ENCODE measurements at places on chromosomes 5 and 9.

GRCh38 chr5:78731884-78732283, 83.3 kb upstream of the LHFPL2 start:
- no peak for DNase-seq

DNA sequence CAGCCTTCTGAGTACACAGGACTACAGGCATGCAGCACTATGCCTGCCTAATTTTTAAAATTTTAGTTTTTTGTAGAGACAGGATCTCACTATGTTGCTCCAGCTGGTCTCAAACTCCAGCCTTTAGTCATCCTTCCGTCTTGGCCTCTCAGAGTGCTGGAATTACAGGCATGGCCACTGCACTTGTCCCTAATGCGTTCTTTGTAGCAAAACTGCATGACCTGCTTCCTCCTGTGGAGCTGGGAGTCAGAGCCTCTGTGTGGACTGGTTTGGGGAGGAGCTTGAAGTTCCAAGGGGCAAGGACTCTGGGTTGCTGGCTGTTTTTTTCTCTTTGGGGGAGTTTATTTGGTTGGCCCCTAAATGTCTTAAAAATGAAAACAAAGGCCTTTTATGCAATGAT, 22.7 kb upstream of the ANKRD34B start:
- DNase-seq, result no peak

- DNase-seq, result no peak
These were observed 89.0 kb downstream of the PLPP1 start for GRCh38 chr5:55445791-55446190.

- no peak for DNase-seq
These were observed 23.4 kb downstream of the PAEP start for GRCh38 chr9:135584934-135585333.

DNA sequence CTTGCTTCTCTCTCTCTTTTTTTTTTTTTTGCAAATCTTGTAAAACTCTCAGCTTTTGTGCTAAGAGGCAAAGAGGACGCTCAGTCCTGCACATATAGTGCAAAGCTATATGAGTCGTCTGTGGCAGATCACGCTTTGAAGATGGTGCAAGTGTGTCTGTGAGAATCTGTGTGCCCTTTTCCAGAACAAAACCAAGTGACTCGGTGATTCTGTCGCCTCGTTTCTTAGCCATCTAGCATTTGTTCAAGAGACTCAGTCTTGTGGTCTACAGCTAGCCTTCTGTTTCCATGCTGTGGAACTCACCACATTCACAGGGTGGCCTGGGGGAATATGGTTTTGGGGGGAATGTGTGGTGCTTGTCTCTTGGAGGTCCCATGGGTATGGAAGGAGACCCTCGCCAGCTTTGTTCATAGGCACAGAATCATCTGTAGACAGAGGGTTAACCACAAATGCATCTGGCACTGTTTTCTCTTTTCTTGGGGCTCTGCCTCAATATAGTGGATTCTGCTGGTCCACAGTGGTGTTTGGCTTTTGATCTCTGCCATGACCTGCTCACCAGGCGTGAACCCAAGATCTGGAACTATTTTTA, 82.1 kb downstream of the C9orf152 start:
- no peak for DNase-seq

GRCh38 chr9:89640361-89640760, 35.5 kb downstream of the GADD45G start:
- DNase-seq, result no peak

GRCh38 chr9:113152699-113153098, 1.9 kb downstream of the SLC31A2 start:
- no peak for DNase-seq

DNA sequence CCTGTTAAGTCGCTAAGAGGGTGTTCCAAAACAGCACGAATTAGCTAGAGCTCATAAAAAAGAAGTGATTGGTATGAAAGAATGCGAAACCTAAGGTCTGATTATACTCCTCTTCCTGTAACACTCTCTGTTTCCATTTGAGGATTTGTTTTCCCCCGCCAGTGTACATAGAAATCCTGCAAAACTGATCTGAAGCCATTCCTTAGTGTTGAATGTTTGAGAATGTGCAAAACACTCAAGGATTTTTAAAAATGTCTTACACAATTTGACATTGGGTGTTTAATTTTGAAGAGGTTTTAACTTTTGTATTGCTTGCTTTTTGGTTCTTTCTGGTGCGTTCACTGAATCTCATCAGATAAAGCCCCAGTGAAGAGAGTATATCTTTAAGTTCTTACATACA, 105.3 kb downstream of the KCNN2 start:
- no peak for DNase-seq

GRCh38 chr5:116671211-116671736, 96.7 kb upstream of the SEMA6A start:
- DNase-seq, result no peak

DNA sequence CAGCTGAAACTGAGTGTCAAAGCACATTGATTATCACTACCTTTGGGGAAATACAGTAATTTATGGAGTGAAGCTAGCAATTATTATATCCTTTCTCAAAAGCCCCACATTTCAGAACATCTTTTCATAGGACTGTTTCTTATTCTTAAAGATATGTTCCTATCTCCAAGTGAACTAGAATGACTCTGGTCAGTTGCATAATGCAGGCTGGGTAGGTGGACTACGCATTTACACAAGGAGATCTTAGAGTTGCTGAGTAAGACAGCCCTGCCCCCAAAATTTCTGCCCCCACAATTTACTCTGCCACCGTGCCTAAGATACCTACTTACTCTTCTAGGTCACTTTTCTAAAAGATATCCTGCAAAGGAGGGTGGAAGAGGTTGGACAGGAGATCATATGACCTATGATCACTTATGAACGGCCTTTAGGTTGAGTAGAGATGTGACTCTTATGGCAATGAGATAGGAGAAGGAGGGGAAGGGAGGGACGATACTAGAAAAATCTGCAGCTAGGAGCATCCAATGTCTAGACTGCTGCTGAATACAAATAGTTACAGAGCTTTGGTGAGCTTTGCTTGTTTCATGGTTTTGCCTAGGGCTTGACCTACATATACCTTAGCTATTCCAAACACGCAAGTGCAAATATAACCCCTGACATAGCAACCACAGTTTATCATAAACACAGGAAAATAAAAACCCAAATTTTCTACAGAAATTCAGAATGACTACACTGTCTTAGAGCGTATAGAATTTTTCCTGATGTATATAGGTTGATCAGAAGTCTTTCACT, 121.7 kb downstream of the GLIS3 start:
- no peak for DNase-seq

GRCh38 chr5:173329491-173330337, 1.5 kb upstream of the STC2 start:
- no peak for DNase-seq

DNA sequence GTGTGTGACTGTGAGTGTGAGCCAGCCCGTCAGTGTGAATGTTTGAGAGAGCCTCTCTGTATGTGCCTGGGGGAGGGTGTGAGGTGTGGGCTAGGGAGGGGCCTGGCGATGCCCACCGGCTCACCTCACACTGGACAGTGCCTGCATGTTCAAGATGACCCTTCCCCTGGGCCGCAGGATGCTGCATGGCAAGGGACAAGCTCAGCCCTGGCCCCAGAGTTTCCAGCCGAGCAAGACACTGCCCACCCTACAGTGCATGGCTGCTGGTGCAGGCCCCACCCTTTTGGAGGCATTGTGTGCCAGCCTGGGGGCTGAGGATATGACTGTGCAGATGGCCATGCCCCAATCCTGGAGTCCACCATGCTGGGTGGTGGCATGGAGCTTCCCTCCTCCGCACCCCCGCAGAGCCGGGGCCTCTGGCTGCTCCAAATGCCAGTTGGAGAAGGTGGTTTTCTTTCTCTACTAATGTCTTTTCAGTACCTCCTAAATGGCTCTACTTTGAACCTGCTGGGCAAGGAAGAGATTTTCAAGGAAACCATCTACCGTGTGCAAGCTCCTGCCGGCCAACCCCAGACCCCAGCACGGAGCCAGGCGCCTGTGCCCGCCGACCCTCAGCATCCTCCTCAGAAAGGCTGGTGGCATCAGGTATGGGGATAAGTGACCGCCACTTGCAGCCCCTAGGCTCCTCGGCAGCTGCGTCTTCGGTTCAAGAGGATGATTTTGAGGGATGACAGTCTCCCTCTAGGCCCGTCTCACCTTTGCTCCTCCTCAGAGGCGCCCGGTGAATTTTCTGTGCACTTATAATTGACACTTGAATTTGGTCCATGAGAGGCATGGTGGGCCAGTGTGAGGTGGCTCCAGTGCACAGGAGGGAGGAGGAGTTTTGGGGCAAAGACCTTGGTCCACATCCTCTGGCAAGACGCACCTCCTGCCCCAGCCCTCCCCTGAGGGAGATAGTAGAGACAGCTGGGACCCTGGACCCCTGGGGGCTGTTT, 27.7 kb downstream of the FGD3 start:
- DNase-seq, result no peak

DNA sequence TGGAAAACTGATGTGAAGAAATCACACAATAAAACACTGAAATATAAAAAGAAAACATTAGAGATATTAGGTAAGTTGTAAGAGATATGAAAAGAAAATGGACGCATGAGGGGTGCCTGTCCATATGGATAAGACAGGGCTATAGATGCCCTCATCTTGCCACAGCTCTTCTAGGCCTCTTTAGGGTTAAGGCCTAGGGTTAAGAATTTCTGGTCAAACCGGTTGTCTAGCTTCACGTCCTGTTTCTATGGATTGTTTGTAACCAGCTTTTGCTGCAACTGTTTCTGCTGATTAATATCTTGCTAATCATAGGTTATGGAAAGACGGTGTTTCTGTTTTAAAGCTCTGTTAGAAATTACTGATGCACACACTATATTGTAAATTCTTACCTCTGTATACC, 389.9 kb upstream of the CTNND2 start:
- DNase-seq, result no peak

DNA sequence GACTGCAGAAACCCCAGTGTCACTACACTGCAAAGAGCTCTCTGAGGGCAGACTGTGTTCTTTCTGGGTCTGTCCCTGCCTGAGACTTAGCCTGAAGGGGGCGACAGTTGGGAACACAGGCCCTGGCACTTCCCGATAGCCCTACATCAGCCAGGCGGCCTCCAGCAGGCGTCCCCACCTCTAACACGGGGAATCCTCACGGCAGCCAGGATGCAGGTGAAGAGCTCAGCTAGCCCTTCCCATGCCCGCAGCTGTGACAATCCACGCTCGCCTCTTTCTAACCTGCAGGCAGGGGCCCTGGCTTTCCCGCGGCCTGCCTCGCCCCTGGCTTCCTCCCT, 5.9 kb downstream of the MED22 start:
- DNase-seq, result no peak

- DNase-seq, result no peak
These were observed 121.2 kb downstream of the CEMIP2 start for GRCh38 chr9:71647094-71647591.

GRCh38 chr5:39015743-39016586, 58.2 kb downstream of the RICTOR start:
- DNase-seq, result no peak

DNA sequence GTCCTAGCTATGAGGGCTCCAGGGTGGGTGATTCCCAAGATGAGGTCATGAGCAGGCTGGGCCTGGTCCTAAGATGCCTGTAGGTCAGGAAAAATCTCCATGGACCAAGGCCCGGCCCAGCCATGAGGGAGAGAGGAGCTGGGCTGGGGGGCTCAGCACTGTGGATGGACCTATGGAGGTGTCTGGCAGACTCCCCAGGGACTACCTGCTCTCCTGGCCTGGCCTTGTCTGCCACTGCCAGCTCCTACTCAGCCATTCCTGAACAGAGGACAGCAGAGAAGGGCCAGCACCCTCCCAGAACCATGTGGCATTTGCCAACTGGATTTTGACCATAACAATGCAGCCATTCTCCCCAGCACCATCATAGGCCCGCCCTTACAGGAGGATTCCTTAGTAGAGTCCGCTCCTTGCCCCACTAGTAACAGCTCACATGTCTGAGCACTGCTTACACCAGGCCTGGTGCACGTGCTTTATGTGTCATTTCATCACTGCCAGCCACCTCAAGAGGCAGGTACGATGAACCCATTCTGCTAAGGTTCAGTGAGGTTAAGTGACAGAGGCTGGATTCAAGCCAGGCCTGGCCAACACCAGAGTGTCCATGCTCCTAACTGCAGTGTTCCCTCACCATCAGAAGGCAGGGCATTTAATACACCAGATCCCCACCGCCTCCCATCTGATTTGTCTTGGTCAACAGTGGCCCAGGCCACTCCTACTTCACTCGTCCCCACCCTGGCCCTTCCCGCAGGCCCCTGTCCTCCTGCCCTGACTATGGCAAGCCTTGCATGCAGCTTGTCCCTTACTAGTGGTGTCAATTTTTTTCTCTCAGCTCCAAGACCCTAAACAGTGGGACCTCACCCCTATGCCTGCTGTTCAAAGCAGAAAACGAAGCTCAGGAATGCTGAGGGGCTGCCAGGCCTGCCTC, 669 bp downstream of the IL13 start:
- no peak for DNase-seq

DNA sequence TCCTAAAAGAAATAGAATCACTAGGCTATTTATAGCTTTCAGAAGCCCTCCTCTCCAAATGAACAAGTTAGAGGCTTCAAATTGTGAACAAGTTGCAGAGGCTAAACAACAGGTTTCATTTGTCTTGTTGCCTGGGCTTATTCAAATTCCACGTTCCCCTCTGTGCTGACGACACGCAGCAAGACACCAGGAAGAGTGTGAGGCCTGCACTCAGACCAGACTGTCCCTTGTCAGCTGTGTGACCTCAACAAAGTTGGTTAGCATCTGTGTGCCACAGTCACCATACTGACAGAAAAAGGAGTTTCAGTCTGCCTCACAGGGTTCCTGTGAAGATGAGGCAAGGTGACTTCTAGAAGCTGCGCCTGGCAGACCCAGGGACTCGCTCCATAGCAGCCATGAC, 22.1 kb upstream of the GABBR2 start:
- no peak for DNase-seq

DNA sequence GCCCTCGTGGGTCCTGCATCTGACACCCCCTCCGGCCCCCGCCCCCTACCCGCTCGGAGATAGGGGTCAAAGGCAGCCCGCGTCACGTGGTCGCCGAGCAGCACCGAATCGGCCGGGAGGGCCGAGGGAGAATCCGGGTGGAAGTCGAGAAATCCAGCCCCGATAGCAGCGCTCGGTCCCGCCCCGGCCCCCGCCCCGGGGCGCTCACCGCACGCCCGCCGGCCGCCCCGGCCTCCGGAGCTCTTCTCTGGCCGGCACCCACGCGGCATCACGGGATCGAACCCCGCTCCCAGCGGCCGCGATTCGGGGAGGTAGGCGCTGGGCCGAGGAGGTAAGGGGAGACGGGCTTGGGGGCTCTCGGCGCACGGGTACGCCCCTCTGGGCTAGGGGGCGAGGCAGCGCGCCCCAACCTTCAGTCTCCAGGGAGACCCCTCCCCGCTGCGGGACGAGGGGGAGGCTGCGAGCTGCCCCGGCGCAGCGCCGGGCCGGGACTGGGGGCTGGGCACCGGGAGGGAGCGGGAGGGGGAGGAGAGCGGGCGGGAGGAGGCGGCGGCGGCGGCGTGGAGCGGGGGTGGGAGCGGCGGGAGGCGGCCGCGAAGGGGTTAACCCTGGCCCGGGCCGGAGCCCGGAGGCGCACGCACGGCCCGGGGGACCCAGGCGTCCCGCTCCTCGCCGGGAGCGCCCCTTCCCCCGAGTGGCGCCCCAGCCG, 22.1 kb upstream of the NDST1 start:
- peak; percentile 5 for DNase-seq

DNA sequence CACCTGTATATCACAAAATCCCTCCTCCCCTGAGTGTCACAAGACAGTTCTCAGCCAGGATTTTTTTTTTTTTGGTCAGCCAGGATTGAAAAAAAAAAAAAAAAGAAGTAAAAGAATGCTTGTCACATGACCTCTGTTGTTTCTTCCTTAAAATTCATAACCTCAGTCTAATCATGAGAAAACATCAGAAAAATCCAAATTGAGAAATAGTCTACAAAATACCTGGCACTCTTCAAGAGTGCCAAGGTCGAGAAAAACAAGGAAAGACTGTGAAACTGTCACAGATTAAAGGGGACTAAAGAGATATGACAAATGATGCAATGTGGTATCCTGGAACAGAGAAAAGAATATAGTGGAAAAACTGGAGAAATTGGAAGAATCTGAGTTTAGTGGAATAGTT, 58.5 kb upstream of the SUB1 start:
- no peak for DNase-seq

Data from activated T-cell treated with anti-CD3 and anti-CD28 coated beads for 1 hour (primary cell).